Effector memory CD4-positive, alpha-beta T cell (primary cell): ENCODE measurements at places on chromosomes 6 and 20.

DNA sequence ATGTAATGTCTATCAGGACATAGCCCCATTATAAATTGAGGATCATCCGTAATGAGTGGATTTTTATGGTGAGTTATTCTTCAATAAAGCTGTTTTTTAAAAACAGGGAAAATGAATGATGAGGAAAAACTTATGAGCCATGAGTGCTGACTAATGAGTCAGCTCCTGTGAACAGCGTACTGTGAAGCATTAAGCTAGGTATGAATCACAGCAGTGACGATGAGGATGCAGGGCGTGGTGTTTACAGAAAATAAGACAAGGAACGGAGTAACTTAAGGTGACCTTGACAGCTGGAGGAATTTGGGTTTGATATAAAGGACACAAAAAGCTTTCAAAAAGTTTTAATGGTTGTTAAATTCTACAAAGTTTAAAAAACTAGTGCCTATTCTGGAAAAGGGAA lies 96.3 kb downstream of the FOXF2 start:
- DNase-seq: no peak

DNA sequence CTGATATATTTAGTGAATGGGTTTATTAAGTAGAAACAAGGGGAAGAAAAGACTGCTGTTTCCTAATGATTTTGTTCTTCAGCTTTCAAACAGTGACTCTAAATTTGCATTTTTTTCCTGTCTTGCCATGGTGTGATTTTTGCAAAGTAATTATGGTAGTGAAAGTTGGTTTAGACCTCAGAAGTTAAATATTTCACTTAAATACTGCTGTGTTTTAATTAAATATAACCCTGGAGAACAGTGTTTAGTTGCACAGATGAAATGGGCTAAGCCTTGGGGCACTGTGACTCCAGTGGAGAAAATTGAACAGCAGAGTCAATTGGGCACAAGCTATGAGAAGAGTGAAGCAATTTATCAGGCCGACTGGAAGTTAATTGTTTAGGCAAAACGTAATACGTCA lies 111.1 kb upstream of the MCHR2 start:
- no peak for DNase-seq

DNA sequence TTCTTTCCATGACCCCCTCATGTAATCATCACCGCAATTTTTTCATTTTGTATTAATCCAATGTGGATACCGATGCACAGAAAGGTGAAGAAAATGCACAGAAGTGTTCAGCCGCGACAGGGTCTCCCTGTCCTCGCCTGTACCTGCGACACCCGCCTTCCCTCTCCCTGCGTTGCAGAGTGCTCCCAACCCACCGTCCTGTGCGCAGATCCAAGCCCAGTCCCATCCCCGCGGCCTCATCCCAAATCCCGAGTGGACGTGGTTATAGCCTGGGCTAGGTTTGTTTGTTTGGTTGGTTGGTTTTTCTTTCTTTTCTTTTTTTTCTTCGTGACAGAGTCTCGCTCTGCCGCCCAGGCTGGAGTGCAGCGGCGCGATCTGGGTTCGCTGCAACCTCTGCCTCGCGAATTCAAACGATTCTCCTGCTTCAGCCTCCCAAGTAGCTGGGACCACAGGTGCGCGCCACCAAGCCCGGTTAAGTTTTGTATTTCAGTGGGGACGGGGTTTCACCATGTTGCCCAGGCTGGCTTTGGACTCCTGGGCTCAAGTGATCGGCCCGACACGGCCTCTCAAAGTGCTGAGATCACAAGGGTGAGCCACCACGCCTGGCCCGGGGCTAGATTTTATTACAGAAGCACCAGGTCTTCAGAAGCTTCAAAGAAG lies 536 bp upstream of the RAET1G start:
- DNase-seq: no peak

DNA sequence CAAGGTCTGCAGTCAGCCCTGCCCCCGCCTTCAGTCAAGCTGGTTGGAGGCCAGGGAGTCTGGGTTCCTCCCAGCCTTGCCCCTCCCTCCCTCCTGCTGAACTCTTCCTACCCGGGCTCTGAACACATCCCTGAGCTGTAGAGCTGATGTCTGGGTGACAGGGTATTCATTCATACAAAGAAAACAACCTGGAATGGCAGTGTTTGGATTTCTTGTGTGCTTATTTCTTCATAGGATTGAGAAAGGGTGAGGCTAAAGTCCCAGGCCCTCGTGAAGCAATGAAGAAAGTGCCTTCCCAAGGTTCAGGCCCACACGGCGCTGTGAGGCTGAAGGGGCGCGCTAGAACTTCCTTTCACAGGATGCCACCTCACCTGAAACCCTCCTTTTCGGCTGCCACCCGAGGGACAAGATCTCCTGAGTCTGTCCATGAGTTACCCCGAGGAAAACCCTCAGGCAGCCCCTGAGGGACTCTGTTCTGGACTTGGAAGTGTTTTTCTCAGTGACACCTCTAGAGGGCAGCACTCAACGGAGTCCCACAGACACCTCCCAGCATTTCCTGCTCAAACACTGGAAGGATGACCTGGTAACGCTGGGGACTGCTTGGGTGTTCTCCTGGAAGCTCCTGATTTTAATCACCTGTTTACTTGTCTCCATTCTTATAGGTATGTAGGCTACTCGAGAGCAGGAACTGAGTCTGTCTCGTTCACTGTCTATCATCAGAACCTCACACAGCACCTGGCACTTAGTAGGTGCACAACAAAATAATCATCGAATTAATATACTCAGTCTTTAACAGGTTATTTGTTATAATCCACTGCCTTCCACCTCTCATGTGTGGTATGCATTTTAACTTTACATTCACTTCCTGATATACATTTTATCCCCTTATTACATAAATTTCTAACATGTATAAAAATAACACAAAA lies 11.8 kb upstream of the GSTA1 start:
- DNase-seq: no peak

DNA sequence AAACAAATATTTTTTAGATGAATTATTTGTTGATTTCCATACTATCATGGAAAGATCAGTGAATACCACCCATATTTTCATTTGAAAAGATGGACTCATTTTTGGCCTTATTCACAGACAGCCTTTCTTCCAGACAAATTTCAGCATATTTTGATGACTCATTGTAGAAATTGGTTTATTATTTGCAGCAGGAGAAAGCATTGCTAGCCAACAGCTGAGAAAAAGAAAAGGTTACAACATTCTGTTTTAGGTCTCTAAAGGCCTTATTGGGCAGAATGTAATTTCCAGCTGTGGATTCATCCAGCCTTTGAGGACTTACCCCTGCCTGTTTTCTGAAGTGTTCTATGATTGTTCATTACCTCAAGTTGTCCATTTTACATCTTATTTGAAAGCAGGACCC lies 201.9 kb downstream of the PLCB4 start:
- no peak for DNase-seq

DNA sequence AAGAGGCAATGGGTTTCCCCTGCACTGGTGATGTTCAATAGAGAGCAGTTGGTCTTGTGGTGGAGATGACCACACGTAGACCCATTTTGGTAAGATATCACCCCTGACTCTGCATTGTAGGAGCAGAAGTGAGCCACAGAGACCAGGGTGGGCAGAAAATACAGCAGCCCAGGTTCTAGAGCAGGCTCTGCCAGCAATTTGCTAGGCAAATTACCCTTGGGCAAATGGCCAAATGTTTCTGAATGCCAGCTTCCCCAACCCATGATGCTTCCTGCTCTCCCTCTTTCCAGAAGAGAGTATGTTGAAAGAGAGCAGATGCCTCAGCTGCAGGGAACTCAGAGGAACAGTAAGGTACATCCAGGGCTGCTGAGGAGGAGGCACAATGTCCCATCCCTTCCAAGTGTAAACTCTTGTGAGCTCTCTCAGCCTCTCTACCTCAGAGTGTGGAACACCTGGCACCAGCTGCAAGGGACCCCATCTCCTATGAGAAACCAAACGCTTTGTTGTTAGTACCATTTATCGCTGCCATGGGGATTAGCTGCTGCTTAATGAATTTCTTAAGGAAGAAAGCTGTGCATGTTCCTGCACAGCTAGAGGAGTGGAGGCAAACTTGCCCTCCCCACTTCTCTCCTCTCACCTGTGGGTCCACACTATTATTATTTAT lies 317.5 kb upstream of the MOCS1 start:
- DNase-seq: no peak

- DNase-seq: no peak
Measured at GRCh38 chr6:19535351-19535750, 301.8 kb upstream of the ID4 start.

GRCh38 chr6:137749696-137750211 lies 117.3 kb upstream of the TNFAIP3 start:
- no peak for DNase-seq

DNA sequence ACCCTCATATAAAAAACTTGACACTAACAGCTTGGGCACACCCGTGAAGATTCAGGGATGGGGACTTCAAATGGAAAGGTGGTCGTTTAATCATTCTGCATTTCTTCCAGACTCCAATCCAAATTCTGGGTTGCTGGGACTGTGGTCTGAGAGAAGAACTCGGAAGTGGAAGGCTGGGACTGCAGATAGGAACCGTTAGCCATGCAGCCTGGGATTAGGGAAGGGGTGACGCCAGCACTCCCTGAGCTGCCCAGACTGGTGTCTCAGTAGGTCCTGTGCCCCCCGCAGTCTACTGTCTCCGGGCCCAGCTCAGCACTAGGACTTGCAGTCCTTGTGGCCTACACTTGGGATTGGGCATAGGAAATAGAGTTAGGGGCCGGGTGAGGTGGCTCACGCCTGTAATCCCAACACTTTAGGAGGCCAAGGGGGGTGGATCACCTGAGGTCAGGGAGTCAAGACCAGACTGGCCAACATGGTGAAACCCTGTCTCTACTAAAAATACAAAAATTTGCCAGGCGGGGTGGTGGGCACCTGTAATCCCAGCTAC lies 511 bp upstream of the CLIC1 start:
- no peak for DNase-seq

DNA sequence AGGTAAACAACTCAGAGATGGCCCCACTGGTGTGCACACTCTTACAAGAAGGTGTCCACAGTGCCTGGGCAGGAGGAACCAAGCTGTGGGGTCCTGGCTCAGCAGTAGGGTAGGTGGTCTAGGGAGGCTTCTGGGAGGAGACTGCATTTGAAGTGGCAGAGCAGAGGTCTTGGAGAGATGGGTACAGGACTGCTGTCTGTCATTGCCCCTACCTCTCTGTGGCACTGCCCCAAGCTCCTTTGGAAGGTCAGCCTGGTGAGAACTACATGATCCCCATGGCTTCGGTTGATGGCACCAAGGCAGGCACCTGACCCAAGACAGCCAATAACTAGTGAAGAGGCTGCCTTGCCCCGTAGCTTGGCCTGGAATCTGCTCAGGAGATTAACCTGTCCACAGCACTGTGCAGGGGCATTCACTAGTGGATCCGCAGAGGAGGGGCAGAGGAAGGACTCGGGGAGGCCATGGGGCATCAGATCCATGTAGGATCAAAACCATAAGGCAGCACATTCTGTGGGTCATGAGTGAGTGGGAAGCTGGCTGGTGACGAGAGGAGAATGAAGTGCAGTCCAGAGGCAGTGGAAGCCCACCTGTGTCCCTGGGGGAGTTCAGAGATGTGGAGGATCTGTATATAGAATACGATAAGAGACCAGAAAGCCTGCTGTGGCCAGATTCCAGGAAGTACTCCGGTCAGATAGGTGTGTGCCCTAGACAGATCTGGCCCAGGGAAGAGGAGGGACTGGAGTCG lies 162.0 kb downstream of the GRM4 start:
- DNase-seq: no peak

GRCh38 chr6:4352731-4353130 lies 217.4 kb upstream of the ECI2 start:
- DNase-seq: no peak

DNA sequence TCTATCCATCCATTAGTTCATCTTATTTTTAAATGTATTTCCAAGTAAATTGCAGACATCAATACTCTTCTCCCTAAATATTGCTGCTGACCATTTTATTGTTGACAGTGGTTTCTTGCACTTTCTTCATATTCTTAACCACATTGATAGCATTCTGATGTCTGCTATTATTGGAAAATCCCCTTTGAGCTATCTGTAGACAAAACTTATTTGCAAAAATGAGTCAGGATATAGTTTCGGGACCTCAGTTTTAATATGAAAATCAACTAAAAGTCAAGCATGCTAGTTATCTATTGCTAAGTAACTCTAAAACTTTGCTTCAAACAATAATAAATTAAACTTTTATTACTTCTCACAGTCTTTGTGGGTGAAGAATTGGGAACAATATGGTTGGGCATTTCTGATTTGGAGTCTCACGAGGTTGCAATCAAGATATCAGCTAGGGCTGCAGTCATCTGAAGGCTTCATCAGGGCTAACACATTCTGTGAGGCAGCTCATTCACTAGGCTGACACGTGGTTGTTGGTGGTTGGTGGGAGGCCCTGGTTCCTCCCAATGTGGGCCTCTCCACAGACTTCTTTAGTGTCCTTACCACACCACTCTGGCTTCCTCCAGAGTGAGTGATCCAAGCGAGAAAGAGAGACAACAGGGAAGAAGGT lies 32.7 kb downstream of the CD109 start:
- no peak for DNase-seq

- no peak for DNase-seq
Measured at GRCh38 chr20:3932277-3932676, 43.1 kb downstream of the PANK2 start.

DNA sequence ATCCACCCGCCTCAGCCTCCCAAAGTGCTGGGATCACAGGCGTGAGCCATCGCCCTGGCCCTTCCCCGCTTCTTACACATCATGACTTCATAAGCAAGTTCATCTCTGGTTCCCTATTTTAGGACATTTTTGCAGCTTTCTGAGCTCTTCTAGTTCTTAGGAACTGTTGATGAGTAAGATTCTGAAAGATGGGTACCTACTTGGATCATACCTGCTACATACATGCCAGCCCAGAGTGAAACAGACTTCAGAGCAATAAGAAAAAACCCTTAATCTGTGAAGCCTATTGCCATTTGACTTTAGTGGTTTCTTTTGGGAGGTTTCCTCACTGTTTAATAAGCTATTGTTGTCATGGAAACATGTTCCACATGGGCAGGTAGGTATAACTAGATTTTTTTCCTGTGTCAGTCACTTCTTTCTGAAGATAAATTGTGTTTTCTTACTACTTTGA lies 27.9 kb upstream of the TMEM217 start:
- DNase-seq: no peak

DNA sequence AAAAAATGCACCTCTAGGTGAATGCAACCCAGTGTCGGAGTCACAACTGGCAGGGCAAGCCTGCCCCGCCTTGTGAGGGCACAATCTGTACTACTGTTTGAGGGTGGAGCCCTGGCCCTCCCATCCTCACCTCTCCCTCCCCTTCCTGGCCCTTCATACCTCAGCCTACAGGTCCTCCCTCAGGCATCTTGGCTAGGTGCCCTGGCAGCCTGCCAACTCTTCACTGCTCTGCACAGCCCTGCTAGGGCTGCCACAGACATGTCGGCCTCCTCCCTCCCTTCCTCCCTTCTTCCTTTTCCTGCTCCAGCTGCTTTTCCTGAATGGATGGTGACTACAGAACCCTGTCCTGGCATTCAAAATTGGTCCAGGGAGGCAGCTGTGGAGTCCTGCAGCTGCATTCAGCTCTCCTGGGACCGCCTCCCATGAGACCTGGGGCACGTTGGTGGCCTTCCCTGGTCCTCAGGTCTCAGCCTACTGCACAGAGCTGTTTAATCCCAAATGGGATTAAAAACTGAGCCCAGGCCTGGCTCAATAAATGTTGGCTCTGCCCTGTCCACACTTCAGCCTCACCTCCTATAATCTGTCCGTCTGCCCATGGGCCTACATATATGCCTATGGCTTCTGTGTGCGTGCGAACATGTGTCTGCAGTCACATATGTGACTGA lies 52.7 kb downstream of the CDH22 start:
- no peak for DNase-seq
